Dermis microvascular lymphatic vessel endothelial cell (primary cell): ENCODE measurements at places on chromosomes 13 and 19. TPM values are rescaled to one million over a fixed set of nuclear protein-coding genes. Genes with fewer than 3 reads are reported as not detected.

The ZNF180 gene
- total RNA-seq = 5.5 and 6.6 TPM in 2 replicates

The ZNF667 gene
- 1.8 and 2.5 TPM in 2 replicates for total RNA-seq

The ATP5F1D gene
- total RNA-seq = 16.8 and 23.6 TPM in 2 replicates

The URI1 gene
- 21.3 and 23.9 TPM in 2 replicates for total RNA-seq

The IRF2BP1 gene
- 14.9 and 24.5 TPM in 2 replicates for total RNA-seq

The FFAR3 gene
- not detected in 2 replicates for total RNA-seq

The PCP2 gene
- not detected in 2 replicates for total RNA-seq

The TMPRSS9 gene
- total RNA-seq = not detected in 2 replicates

The NOTCH3 gene
- 0.13 and 0.89 TPM in 2 replicates for total RNA-seq

The ZNF724 gene
- total RNA-seq = 4.9 and 5.3 TPM in 2 replicates

The RASIP1 gene
- 59.4 and 82.1 TPM in 2 replicates for total RNA-seq

The IZUMO2 gene
- total RNA-seq = not detected in 2 replicates

The NOP53 gene
- total RNA-seq = 71.5 and 106 TPM in 2 replicates

The FFAR2 gene
- total RNA-seq = not detected in 2 replicates

The OCEL1 gene
- 2.1 and 7.0 TPM in 2 replicates for total RNA-seq

The OR7G1 gene
- total RNA-seq = not detected in 2 replicates

The PSPN gene
- total RNA-seq = 0.64 and 1.0 TPM in 2 replicates
